Activated naive CD4-positive, alpha-beta T cell (primary cell): ENCODE measurements at places on chromosomes 11 and 22.

DNA sequence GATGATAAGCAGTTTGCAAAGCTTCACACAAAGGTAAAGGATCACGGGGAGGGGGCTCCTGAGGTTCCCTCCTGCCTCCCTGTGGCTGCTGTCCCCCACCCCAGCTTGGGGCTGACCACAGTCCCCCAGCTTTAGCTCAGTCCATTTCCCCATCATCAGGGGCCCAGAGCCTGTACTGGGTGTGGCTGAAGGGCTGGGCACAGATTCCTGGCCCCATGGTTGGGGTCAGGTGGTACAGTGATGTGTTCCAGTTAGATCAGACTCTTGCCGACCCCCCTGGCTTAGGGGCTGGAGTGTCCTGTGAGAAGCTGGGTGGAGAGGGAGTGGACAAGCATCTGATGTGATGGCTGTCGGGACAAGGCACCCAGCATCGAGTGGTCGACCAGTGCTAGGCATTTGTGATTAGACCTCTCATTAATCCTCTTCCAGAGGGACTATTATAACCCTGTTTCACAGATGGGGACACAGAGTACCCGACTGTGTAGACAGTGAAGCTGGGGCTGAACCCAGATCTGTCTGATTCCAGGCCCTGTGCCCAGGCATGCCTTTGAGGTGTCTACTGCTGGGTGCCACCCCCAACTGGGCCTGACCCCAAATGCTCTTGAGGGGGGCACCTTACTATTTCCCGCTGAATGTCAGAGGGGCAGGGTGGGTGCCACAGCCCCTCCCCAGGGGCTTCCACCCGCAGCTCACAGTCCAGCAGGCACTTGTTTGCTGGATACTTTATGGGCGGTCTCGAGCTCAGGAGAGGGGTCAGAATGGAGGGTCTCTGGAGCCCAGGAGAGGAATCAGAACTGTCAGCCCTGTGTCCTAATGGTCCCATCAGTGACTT is 4.3 kb downstream of the SHANK3 start:
- no peak for DNase-seq

DNA sequence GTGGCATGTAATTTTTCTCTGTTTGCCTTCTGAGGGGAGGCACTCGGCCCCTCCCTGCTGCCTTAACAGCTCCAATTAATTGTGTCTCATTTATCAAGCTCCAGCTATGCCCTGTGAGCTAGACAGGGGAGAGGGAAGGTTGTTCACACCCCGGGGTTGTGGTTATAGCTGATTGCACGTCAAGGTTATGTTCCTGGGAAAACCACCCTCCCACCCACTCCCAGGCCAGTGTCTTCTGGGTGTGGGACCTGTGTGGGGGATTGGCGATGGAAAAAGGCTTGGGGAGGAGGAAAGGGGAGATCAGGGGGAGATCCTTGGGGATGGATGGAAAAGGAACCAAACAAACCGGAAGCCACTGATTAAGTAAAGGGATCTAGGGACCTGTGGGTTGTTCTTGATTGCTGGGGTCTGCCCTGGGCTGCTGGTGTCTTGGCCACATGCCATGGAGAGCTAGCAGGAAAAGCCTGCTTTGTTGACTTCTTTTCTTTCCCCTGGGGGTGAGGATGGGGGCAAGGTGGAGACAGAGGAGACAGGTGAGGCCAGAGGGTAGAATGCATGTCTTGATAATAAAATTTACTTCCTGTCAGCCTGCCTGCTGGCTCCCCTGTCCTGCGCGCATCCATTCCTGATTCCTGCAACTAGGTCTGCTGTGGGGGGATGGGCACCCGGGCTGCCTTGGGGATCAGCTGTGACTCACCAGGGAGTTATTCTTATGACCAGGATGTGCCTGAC is 13.5 kb upstream of the SORL1-AS1 start:
- no peak for DNase-seq

DNA sequence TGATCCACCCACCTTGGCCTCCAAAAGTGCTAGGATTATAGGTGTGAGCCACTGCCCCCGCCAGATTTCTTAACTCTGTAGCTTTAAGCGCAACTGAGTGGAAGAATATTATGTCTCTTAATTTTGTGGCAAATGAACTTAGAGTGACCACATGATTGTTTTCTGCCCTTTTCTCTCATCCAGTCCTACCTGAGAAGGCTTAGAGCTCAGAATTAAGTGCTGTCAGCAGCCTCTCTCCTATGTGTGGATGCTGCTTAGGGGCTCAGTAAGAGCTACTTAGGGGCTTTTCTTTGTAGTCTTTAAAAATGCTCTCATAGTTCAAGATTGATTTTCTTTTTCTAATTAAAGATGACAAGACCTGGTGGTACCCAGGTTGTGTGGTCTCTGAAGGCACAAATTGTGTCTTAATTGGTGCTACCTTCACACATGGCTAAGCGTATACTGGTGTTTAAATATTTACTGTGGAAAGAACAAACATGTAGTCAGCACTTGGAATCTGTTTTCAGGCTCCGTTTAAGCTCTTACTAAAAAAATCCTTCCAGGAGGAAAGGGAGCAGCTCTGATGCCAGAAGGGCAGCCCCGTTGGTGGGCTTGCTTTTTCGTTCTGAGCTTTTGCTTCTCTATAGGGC is 59.3 kb downstream of the DEPDC5 start:
- DNase-seq = no peak

GRCh38 chr22:50305393-50305922 is 2.0 kb downstream of the PLXNB2 start:
- DNase-seq = no peak

DNA sequence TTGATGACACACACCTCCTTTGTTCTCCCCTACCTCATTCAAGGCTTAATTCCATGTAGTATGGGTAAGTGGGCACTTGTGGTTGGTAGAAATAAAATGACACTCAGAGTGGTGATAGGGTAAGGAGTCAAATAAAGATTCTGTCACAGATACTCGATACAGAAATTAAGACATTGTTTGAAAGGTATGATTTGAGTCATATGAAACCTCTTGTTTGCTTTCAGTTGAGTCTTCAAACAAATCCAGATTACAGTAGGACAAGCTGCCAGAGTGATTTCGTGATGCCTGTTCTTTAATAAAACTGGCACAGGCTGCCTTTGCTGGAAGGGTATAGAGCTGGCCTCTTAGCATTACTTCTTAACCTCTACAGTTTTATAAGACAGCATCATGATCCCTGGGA is 182.4 kb downstream of the SPON1 start:
- no peak for DNase-seq

DNA sequence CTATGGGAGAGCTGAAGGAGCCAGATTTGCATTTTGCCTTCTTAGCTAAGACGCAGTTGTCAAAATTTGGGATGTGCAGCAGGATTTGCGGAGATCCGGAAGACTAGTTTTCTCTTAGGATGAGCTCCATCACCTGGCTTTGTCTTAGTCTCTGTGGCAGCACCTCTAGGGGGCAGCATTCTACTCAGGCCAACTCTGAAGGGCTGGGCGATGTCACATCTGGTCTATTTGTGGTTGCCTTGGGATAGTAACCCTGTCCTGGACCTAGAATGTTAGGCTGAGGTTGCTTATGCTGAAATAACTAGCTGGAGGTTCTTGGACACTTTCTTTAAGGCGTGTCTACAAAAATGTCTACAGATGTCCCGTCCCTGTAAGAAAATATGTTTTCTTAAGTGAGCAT is 116.2 kb downstream of the FAT3 start:
- DNase-seq = no peak

DNA sequence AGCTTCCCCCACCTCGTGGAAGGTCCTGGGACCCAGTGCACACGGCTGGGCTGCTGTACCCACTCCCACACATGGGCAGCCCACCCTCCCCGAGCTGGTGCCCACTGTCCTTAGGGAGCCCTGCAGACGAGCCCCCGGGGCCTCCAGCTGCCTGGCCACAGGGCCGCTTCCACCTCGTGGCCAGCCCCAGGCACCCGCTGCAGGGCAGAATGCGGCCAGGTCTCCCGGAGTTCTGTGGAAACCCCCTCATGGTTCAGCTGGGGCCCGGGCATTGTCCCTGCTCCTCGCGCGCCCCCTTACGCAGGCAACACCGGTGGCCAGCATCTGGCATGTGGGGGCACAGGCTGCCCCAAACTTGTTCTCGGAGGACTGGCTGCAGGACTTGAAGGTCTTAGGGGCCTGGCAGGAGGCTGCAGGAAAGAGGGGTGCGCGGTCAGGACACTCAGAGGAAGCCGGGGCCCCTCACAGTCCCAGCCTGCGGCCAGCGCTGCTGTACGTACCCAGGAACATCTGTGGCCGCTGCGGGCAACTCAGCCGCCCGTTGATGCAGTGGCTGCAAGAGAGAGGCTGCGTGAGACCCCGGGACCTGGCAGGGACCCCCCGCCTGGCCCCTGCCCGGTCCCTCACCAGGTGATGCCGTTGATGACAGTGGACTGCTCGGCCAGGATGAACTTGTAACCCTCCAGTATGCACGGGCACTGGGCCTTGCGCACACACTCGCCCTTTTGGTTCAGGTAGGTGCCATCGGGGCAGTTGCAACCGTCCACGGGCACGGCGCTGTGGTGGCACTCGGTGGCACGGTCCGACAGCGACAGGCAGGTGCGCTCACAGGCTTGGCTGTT is 9.7 kb downstream of the MUC6 start:
- no peak for DNase-seq

DNA sequence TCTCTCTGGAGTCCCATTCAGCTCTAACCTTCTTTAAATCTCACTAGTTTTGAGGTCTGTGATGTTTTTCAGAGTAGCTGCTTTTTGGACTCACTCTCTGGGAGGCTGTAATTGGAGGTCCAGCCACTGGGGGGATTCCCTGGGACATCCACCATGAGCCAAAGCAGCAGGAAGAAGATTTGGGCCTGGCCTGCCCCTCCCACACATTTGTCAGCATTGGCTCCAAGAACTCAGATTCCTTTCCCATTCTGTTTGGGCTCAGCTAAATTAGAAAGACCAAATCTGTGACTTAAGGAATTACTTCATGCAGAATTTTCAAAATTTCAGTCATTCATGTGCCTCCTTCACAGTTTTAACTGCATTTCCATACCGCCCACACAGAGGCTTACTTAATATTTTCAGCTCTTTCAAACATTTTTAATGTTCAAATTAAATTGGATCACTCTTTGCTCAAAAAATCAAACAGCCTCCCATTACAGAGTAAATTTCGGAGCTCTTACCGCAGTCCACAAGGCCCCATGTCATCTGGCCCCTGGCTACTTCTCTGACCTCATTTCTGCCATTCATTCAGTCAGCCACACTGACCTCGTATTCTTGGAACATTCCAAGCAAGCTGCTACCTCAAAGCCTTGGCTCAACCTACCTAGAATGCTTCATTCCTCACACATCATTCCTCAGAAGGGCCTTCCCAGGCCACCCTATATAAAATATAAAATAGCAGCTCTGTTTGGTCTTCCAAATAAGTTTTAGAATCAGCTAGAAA is 54.5 kb upstream of the RRAS2 start:
- no peak for DNase-seq

- no peak for DNase-seq
These were observed 40.5 kb downstream of the MTMR2 start for GRCh38 chr11:95883381-95883780.

DNA sequence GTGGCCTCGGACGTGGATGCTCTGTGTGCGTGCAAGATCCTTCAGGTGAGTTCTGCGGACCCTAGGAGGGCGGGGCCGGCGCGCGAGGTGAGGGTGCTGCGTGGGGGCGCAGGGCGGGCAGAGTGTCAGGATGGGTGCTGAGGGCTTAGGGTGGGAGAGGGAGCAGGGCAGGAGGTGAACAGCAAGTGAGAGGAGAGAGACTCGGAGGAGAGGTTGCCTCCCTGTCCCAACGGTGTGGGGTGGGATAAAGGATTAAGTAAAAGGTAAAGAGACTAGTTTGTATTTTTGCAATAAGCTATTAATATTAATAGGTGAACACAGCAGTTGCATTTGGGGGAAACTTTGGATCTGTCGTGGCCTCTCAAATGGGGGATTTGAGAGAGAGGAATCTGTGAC is 451 bp downstream of the CDC45 start:
- no peak for DNase-seq
